ENCODE measurements at places on chromosomes 2 and 18.

GRCh38 chr18:35588995-35589394, 7.5 kb downstream of the GALNT1 start:
- no peak for DNase-seq

- DNase-seq = no peak
These were observed 1319.7 kb upstream of the CRIM1 start for GRCh38 chr2:35035883-35036282.

- DNase-seq = no peak
These were observed 59.9 kb upstream of the LRPPRC start for GRCh38 chr2:44055664-44056063.

- no peak for DNase-seq
These were observed 312.5 kb upstream of the HS6ST1 start for GRCh38 chr2:128630974-128631697.

DNA sequence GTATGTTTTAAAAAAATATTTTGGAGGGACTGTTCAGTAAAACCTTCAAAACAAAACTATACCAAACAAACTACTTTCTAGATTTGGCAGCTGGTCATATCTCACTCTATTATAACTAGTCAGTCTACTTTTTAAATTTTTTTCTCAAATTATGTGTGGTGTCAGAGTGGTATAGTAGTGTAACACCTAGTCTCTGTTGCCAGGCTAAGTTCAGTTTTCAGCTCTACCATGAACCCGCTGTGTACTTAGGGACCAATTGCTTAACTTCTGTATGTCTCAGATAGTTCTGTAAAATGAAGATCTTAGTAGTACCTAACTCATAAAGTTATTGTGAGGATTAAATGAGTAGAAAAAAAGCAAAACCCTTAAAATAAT, 54.3 kb downstream of the GPD2 start:
- no peak for DNase-seq

DNA sequence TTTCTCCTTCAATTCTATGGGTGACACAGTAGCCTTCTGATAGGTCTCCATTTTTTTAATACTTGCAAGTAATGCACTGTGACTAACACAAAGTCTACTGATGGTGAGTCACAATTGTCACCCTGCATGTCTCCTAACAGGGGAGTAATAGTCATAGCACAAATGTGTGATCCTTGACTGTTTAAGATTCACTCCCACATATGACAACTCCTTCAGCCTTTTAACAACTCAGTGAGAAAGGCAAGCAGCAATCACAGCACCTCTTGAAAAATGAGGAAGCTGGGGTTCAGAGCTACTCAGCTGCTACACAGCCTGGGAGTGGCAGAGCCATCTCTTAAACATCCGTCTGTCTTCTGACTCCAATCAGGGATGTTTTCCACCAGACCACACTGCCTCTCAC, 63.8 kb downstream of the EHD3 start:
- no peak for DNase-seq

DNA sequence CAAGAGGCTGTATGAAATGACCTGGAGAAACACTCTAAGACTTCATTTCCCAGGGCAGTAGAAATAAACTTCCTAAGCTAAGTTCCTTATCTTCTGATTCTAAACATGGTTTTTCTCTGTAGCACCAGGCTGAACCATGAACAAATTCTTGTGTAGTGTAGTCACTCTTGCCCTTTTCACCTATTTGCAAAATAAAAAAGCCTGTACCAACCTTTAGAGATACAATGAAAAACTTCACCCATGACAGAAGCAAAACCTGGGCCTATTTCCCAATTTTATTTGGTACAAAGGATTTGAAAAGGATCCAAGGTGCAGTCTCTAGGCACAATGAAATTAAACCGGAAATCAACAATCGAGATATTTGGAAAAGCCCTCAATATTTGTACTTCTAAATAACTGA, 43.6 kb downstream of the POLR1A start:
- no peak for DNase-seq

- DNase-seq = no peak
These were observed 1.3 kb upstream of the ANKRD12 start for GRCh38 chr18:9135081-9135911.

- DNase-seq = no peak
These were observed 80.3 kb upstream of the TSPYL6 start for GRCh38 chr2:54336136-54336976.

GRCh38 chr18:46416706-46417638, 240.0 kb downstream of the LOXHD1 start:
- no peak for DNase-seq

GRCh38 chr2:217225596-217225995, 365.7 kb upstream of the TNP1 start:
- DNase-seq = no peak

- DNase-seq = no peak
These were observed 123.5 kb downstream of the LAMA3 start for GRCh38 chr18:23812546-23813440.

- DNase-seq = no peak
These were observed 777 bp upstream of the C18orf32 start for GRCh38 chr18:49487711-49488310.

DNA sequence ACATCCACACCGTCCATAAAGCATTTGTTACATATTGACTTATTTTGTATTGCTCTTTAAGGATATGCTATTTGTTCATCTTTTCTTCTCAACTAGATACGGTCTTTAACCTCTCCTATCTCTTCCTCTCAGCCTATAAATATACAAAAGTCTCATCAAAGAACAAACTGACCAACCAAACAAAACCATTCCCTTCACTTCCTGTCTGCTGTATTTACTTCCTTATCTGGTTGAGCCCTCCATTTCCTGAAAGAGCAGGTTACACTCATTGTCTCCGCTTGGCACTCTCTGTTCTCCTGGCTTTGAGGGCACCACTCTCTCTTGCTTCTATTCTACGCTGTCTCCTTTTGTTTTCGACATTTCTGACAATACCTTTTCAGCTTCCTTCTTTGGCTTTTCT, 431.9 kb upstream of the TCF4 start:
- no peak for DNase-seq

- no peak for DNase-seq
These were observed 4.0 kb downstream of the ABHD3 start for GRCh38 chr18:21700528-21701075.

GRCh38 chr2:210474776-210475175, 1.8 kb downstream of the LANCL1 start:
- no peak for DNase-seq

- peak; percentile 70 for DNase-seq
These were observed 38.3 kb downstream of the TTC32 start for GRCh38 chr2:19863303-19864041.

- no peak for DNase-seq
These were observed 242.1 kb downstream of the TMX3 start for GRCh38 chr18:68472701-68473295.

GRCh38 chr2:43082111-43082894, 144.1 kb downstream of the ZFP36L2 start:
- DNase-seq = no peak

DNA sequence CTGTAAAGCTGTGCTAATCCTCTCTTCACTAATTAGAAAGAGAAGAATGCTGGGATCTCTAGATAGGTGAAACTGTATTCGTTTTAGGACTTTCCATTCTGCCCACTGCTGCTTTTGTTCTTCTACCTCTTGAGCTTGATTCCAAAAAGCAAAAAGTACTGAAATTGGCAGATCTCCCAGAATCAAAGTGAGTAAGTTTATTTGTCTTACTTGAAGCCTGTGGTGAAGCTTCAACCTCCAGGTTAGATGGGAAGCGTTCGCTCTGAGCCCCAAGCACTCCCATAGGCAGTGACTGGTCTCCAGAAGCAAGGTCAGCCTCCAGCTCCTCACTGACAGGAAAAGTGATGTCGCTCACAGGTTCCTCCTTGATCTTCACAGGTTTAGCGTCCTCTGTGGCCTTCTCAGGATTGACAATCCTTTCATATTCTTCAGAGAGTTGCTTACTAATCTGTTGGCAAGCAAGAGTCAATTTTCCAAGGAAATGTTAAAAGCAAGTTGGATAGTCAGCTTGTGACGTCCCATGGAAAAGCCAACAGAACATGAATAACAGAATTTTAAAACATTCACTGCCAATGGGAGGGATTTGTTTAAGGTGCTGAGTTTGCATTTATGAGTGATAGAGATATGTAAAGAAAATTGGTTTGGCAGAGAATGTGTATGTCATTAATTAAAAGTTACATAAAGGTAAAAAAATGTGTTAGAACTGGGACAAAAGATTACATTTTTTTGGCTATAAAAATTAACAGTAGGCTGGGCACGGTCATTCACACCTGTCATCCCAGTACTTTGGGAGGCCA, 8.1 kb downstream of the SUPT7L start:
- no peak for DNase-seq

- DNase-seq = no peak
These were observed 31.8 kb downstream of the GRB14 start for GRCh38 chr2:164589522-164589921.

DNA sequence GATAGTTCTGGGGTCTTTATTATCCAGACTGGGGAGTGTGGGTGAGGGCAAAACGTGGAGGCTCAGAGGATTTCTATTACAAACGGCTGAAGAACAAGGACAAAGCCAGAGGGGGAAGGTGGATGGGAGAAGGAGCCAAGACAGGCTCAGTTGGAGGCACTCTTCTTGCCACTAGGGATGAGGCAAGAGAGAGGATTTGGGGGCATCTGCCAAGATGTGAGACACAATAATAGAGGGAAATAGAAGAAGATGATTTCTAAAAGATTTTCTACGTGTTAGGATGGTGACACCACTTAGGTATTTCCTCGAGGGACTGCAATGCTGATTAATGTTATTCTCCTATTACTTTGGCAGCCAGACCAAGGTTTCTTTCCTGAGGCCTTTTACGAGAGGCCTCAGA, 71.8 kb downstream of the APOB start:
- DNase-seq = no peak

DNA sequence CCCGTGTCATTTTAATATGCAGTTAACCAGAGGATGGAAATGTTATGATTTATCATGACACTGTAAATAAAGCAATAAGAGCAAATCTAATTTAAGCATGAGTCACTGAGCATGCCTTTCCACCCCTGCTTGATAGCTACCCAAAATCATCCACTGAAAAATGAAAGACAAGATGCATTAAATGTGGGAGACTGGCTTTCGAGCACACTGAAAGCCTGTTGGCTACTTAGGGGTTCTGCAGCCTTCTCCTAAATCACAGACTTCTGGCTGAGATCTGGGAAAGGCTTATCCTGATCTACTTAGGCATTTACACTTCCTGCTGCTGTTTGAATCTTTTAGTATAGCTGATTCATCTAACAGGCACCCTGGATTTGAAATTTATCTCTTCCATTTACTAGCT, 778.3 kb upstream of the CDH7 start:
- DNase-seq = no peak

GRCh38 chr2:202215179-202215578, 23.2 kb downstream of the SUMO1 start:
- no peak for DNase-seq

DNA sequence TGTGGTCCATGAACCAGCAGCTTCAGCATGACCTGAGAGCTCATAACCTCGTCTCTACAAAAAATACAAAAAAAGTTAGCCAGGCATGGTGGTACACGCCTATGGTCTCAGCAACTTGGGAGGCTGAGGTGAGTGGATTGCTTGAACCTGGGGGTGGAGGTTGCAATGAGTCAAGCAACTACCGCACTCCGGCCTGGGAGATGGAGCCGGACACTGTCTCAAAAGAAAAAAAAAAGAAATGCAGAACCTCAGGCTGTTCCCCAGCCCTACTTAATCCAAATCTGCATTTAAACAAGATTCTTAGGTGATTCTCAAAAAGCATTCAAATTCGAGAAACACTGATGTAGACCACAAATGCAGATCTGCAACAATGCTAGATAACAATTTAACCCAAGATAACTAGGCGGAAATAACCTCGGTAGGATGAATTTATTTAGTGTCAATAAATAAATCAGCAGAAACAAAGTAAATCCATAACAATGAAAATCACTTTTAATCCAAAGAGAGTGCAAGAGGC, 203.5 kb downstream of the SP3 start:
- no peak for DNase-seq

GRCh38 chr2:130776550-130776949, 21.2 kb downstream of the AMER3 start:
- DNase-seq = no peak

GRCh38 chr2:2546046-2546445, 215.0 kb upstream of the MYT1L start:
- no peak for DNase-seq

DNA sequence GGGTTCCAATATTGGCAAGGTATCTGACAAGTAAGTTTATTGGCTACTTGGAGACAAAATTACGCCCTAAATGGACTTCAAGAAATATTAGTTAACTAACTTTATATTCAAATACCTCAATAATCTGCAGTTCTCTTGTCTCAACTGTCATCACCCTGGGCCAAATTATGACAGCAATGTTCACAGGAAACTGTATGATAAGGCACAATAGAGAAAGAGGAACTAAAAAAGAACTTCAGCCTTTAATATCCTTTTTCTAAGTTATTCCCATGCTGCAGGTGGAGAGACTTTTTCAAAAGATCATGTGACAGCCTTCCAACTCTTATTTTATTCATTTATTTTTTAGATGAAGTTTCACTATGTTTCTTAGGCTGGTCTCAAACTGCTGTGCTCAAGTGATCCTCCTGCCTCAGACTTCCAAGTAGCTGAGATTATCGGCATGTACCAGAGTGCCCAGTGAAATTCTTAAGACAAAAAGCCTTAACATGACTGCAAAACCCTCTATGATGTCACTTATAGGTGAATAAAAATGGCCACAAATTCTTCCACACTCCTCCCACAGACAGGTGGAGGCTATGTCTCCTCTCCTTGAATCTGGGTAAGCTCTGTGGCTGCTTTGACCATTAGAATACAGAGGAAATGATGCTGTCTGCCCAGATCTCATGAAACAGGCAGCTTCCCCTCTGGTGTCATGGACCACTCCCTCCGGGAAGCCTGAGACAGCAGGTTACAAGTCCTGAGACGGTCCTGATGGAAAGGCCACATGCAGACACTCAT, 211.0 kb downstream of the TGIF1 start:
- DNase-seq = no peak

DNA sequence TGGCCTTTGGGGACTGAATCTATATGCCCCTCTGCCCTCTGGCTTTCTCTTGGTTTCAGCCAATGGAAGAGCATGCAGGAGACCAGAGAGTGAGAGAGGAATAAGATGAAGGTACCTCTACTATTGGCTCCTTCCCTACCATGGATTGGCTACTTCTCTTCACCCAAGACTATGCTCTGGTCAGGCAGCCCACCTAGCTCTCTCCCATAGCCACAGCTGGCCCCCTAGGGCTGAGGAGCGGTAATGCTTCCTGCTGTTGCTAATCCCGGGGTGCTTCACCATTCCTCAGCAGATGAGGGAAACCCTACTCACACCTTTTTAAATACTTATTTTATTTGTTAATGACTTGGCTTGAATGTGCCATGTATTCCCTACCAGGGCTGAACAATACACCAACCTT, 142.4 kb downstream of the MREG start:
- DNase-seq = no peak

GRCh38 chr2:101112772-101113157, 38.4 kb downstream of the TBC1D8 start:
- no peak for DNase-seq

- no peak for DNase-seq
These were observed 38.4 kb downstream of the ROCK1 start for GRCh38 chr18:21073180-21073579.

GRCh38 chr2:175567435-175568061, 386.0 kb upstream of the ATP5MC3 start:
- DNase-seq = no peak

GRCh38 chr18:3450012-3450798, at the start of gene TGIF1:
Gene TGIF1 (plus strand): TSS chr18:3450172. CDS start chr18:3450490, 318 bp downstream.
- DNase-seq = no peak

- DNase-seq = no peak
These were observed 75.3 kb downstream of the GALNT3 start for GRCh38 chr2:165718610-165719210.

GRCh38 chr2:181421131-181421458, 36.1 kb upstream of the ITGA4 start:
- DNase-seq = no peak

Data from GM19239 (cell line).